Caki2 (cell line): ENCODE measurements at places on chromosomes 3 and 15. TPM values are rescaled to one million over a fixed set of nuclear protein-coding genes. Genes with fewer than 3 reads are reported as not detected.

The DPPA2 gene
- total RNA-seq: 0.51 TPM in 1 of 2 replicates, not detected in the other

The MASP1 gene
- total RNA-seq: not detected in 2 replicates

The TM6SF1 gene
- not detected in 2 replicates for total RNA-seq

The CD86 gene
- not detected in 2 replicates for total RNA-seq

The PP2D1 gene
- not detected in 2 replicates for total RNA-seq

The CCR9 gene
- 0.81 TPM in 1 of 2 replicates, not detected in the other for total RNA-seq

The BTLA gene
- total RNA-seq: not detected in 2 replicates

DNA sequence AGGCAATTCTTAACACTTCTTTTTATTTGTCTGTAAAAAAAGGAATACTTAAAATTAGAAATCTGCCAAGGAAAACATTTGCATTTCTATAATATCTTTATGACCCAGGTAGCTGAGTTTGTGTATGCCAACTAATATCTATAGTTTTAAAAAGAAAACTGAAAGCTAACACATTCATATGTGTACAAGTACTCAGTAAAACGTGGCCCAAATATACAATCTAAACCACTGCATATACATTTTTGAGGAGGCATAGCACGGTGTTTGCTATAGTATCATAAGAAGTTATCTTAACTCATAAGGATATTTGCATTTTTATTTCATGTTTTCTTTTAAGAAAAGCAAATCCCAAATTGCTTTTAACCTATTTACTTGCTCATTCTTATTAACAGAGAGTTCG, 172.7 kb downstream of the ZBTB20 start:
- no peak for DNase-seq

DNA sequence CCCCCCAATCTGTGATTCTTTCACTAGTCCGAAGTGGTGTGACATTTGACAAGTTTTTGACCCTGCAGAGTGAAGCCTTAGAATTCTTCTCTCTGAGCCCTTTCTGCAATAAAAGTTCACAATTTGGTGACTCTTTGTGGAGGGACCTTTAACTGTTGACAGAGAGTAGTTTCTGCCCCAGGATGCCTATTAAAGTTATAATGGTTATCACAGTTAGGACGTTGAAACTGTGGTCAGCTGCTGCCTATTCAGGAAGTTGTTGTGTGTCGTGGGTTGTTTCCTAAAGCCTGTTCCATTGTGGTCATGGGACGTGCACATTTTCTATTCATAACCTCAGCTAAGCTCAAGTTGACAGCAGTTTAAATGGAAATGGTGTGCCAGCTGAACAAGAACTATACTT, 274.5 kb downstream of the NEK10 start:
- no peak for DNase-seq

GRCh38 chr3:71702131-71703024, 22.8 kb downstream of the EIF4E3 start:
- no peak for DNase-seq

- no peak for DNase-seq
These were observed 99.5 kb upstream of the ZBTB20 start for GRCh38 chr3:115246461-115247020.

DNA sequence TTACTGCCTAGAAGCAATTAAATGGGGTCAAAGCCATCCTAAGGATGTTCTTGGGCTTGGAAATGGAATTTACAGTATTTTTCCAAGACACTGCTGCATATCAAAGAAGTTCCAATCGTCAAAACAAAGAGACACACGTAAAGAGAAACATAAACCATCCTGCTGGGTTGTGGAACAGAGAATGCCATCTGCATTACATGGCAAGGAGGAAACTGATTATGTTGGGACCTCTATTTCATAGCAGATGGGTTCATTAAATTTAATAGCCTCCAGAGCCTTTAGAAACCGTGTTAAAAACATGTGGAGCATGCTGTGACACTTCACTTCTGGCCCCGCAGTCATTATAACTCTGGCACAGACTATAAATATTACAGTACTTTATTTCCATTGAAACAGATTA, 154.6 kb downstream of the LRTM1 start:
- DNase-seq: no peak

DNA sequence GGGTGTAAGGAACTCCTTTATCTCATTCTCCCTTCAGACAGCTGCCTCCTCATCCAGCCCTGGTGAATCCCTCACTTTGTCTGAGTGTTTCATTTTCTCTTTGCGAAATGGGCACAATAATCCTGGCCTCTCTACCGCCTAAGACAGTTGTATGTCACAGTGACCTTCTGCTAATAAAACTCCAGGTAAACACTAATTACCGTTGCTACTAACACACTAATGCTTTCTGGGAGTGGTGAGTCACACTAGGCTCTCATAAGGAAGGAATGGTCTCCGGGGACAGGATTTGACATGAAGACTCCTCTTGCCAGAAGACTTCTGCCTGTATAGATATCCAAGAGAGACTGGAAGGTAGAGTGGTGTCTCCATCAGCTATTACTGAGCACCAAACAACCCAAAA, 71.7 kb upstream of the SNRK start:
- peak; percentile 40 for DNase-seq

GRCh38 chr15:92936693-92937092, 36.6 kb downstream of the CHD2 start:
- no peak for DNase-seq

DNA sequence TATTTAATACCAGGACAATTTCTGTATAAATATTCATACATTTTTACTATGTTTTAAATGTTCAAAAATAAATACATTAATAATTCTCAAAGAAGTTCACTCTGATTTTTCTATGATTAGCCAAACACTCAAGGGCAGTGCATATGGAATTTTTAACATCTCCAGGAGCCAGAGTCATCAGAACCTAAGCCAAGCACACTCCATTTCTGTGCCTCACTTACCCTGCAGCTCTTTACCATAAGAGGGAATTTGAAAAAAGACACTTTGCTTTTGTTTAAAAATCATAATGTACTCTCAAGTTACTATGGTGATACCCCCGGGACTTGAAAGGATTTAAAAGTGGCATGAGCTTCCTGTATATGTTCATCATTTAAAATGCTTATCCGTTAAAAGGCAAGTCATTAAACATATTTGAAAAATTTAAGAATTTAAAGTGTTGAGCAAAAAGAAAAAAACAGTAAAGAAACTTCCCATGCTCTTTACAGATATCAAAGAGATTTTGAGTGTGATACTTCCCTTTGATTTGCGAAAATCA, 747.4 kb upstream of the NECTIN3 start:
- DNase-seq: no peak

GRCh38 chr15:39296955-39297354, 283.9 kb upstream of the THBS1 start:
- no peak for DNase-seq

DNA sequence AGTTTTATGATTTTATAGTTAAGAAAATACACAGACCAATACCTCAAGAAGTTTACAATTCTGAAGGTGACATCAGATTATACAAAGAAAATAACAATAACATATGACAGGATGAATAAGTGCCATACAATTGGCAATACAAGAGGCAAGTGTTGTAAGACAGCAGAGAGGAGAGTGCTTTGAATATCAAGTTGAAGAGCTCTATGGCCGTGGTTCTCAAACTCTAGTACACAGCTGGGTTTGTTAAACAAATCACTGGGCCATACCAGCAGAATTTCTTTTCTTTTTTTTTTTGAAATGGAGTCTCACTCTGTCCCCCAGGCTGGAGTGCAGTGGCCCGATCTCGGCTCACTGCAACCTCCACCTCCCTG, 167.1 kb upstream of the NECTIN3 start:
- no peak for DNase-seq

DNA sequence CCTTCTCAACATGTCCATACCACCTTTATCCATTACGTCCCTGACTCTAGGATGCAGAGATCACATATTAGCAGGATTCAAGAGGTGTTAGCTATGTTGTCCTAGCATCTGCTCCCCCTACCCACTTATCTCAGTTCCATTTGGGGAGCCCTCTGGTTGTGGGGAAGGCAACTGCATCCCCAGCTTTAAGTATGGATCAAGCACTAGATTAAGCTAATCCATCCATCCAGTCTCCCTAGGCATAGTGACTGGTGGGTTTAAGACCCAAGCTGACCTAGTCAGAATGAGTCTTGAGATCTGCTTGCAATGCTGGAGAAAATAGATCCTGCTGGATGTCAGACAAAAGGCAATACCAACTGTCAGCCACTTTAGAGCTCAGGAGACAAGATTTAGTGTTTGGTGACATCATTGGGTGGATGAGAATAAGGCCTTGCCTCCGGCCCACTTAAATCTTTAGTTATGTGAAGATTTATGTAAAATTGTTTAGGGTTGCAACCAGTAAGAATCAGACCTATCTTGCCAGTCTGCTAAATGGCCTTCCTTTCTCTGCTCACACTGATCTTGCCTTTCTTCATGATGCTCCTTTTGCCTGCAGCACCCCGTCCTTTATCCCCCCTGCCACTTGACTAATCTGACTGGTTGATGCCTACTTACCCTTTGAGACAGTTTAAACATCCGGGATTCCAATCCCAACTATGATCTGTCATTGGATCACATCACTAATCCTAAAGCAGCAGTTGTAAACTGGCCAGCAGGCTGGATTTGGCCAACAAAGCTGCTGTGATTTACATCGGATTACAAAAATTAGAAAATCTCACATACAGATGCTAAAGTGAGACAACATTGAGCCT, 2.1 kb upstream of the ISY1 start:
- DNase-seq: no peak

- no peak for DNase-seq
These were observed 12.8 kb upstream of the PDCD7 start for GRCh38 chr15:65146438-65146837.

DNA sequence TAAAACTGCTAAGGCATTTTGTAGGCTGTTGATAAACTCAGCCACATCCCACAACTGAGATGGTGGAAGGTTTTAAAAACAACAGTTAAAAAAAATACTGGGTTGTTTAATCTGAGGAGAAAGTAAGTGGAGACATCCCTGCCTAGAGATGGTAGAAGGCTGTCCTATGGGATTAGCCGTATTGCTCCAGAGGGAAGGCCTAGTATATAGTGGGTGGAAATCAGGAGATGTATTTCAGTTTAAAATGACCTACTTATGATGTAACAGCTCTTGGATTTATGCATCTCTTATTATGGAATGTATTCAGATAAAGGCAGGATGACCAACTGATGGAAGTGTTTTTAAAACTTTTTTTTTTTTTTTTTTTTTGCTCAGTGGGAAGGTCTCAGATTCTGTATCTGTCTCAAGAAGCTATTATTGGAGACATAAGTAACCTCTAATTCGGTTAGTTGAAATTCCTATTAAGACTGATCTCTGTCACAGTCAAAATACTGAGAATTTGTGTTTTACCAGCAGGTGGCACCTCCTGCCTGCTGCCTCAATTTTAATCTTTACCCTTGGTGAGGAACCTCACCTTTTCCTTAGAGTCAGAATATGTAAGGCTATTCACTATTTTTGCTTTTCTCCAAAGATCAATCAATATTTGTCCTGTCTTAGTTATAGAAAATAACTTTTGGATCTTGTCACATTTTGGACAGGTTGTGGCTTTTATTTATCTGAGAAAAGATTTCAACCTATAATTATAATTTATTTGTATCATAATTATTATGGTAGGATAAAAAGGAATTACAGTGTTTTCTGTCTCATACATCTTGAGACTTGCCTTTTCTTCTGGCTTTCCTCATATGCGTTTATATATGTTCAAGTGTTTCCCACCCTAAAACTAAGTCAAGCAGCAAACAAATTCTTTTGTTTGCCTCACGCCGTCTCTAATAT, 63.0 kb downstream of the VPS8 start:
- peak; percentile 17 for DNase-seq

- DNase-seq: no peak
These were observed 199.9 kb downstream of the MFSD1 start for GRCh38 chr3:159001711-159002110.

DNA sequence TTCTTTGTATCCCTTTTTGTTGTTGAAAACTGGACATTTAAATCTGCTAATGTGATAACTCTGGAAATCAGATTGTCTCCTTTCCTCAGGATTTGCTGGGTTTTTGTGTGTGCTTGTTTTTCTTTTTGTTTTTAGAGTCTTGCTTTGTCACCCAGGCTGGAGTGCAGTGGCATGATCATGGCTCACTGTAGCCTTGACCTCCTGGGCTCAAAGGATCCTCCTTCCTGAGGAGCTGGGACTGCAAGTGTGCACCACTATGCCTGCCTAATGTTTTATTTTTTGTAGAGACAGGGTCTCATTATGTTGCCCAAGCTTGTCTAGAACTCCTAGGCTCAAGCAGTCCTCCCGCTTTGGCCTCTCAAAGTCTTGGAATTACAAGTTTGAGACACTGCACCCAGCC, 44.6 kb upstream of the IL20RB start:
- DNase-seq: no peak

DNA sequence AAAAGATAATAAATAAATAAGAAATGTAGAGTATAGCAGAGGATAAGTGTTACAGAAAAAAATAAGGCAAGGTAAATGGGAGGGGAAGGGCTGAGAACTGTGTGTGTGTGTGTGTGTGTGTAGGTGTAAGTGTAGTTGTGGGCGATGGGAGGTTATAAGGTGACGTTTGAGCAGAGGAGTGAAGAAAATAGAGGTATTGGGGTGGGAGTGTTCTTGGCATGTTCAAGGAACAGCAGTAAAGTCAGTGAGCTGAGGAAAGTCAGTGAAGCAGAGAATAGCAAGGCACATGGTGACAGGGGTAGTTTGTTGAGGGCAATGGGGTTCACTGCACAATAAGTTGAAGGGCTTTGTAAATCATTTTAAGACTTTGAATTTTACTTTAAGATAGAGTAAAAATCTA, 30.9 kb upstream of the ZNF148 start:
- DNase-seq: no peak

DNA sequence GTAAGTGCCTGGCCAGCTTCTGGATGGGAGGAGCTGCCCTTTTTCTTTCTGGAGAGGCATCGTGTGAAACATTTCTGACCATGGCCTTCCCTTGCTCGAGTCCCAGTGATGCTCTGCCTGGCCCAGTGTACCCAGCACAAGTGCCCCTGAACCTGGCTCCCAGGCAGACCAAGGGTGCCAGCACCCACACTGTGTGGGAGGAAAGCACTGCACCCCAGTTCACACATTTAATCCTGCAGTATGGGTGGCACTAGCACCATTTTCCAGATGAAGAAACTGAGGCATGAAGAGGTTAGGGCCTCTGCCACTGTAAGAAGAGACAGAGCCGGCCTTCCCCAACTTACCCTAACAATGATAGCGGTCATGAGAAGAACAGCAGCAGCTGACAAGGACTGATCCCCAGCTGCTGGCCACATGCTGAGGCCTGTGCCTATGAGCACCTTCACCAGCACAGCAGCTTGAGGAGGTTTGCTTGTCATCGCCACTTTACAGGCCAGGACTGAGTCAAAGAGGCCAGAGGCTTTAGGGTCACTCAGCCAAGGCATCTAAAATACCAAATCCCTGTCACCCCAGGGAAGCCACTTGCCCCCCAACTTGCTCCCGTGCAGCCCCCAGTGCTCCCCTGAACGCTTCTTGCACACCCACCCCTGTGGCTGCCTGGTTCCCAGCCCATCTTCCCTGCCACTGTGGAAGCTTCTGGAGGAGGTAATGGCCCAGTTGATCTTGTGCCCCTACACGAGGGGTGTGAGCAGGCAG, 15.0 kb downstream of the PRR23E start:
- DNase-seq: no peak
